ENCODE measurements at places on chromosomes 11 and 22.

GRCh38 chr11:47932544-47932943 is 47.8 kb upstream of the PTPRJ start:
- peaks cover 16% of the 10 kb centered on the region for H3K4me1 ChIP-seq
- H3K27me3 ChIP-seq: no peaks in the 10 kb centered on the region
- DNase-seq: no peak

DNA sequence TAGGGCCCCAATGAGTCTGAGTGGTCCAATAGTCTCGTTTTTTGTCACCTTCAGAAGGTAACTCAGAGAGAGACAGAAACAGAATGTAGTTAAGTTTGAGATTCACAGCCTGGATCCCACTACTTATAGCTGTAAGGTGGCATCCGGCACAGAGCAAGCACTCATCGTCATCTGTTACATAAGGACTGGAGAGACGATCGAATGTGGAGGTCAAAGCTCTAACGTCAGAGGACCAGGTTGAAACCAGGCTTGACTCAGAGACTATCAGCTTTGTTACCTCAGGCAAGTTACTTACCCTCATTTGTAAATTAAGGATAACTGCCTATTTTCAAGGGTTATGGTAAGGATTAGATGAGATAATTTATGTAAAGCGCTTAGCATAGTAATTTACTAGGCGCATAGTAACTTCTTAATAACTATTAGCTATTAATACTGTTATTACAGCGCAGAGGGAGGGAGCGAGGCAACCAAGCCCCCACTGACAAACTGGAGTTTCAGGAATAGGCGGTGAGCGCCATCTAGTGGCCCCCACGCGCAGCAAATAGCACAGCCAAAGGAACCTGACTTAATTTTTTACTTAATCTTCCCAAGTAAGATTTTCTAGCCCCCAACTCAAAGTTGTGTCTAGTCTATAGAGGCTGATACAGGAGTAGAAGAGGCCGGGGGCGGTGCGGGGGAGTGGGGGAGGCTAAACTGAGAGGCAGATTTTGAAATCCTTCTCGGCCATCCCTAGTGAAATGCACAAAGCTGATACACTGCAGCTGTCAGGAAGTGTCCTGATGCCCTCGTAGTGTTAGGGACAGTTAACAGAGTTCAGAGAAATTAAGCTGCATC is 29.0 kb upstream of the API5 start:
- H3K36me3 ChIP-seq: no peaks in the 10 kb centered on the region
- DNase-seq: peak; percentile 22
- peaks cover 3% of the 10 kb centered on the region for H3K27me3 ChIP-seq
- no peak overlapping the region for H3K4me3 ChIP-seq

- H3K27ac ChIP-seq: no peak overlapping the region
- H3K36me3 ChIP-seq: no peaks in the 10 kb centered on the region
- no peak overlapping the region for H3K4me3 ChIP-seq
- peaks cover 13% of the 10 kb centered on the region for H3K27me3 ChIP-seq
- H3K4me1 ChIP-seq: no peaks in the 10 kb centered on the region
Observed at GRCh38 chr22:49668402-49668801, 159.3 kb downstream of the BRD1 start.

DNA sequence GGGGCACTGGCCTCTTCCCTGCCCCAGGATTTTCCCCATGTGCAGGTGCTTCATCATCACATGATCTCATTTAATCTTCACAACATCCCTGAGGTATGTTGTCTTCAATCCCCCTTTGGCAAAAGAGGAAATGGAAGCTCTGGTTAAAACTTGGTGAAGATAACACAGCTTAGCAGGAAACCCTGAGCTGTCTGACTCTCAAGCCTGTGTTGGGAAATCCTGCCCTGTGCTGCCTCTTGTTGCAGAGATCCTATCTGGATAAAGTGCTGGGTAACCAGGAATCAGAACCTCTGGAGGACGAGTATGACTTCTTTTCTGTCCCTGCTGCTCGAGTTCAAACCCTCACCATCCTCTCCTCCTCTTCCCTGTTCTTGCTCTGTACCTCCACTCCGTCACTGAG is 13.1 kb upstream of the E2F8 start:
- no peaks in the 10 kb centered on the region for H3K36me3 ChIP-seq
- no peaks in the 10 kb centered on the region for H3K4me1 ChIP-seq
- no peaks in the 10 kb centered on the region for H3K27me3 ChIP-seq
- no peak overlapping the region for H3K4me3 ChIP-seq
- DNase-seq: no peak

- H3K27me3 ChIP-seq: no peaks in the 10 kb centered on the region
- H3K4me3 ChIP-seq: no peak overlapping the region
- H3K4me1 ChIP-seq: peaks cover 8% of the 10 kb centered on the region
Observed at GRCh38 chr11:75547617-75548058, 14.4 kb upstream of the SERPINH1 start.

GRCh38 chr11:83612891-83613766 is 327.0 kb upstream of the CCDC90B start:
- peaks cover 18% of the 10 kb centered on the region for H3K27me3 ChIP-seq
- no peak for DNase-seq
- H3K27ac ChIP-seq: no peak overlapping the region
- no peaks in the 10 kb centered on the region for H3K4me1 ChIP-seq
- H3K4me3 ChIP-seq: no peak overlapping the region

Measured in HCT116 (cell line).